B cell (primary cell): ENCODE measurements at places on chromosomes 11 and 22. TPM values are rescaled to one million over a fixed set of nuclear protein-coding genes. Genes with fewer than 3 reads are reported as not detected.

GATD1 gene
- 70.0 and 80.0 TPM in 2 replicates for total RNA-seq

RFPL3 gene
- not detected in 2 replicates for total RNA-seq

TH gene
- total RNA-seq: not detected in 2 replicates

NARS2 gene
- 14.6 and 16.0 TPM in 2 replicates for total RNA-seq

KIRREL3 gene
- not detected in 2 replicates for total RNA-seq

L3MBTL2 gene
- 32.4 and 37.3 TPM in 2 replicates for total RNA-seq

RAB3IL1 gene
- 0.29 TPM in 1 of 2 replicates, not detected in the other for total RNA-seq

ZNF70 gene
- 8.3 and 9.6 TPM in 2 replicates for total RNA-seq

GDPD5 gene
- total RNA-seq: 99.6 and 102 TPM in 2 replicates

FAM83F gene
- total RNA-seq: 0.05 and 0.10 TPM in 2 replicates

OR8D1 gene
- total RNA-seq: not detected in 2 replicates

DEPDC7 gene
- total RNA-seq: not detected in 2 replicates

LSP1 gene
- 445 and 446 TPM in 2 replicates for total RNA-seq

CCDC15 gene
- total RNA-seq: 1.8 TPM in 2 replicates

CDK2AP2 gene
- 50.3 and 62.7 TPM in 2 replicates for total RNA-seq

TTC38 gene
- total RNA-seq: 13.3 and 14.9 TPM in 2 replicates

DCUN1D5 gene
- 13.1 and 14.2 TPM in 2 replicates for total RNA-seq

CD6 gene
- total RNA-seq: 9.3 and 10.5 TPM in 2 replicates

BDNF gene
- total RNA-seq: not detected in 2 replicates

RDX gene
- total RNA-seq: 34.8 and 39.2 TPM in 2 replicates

HBB gene
- total RNA-seq: 378 and 385 TPM in 2 replicates

MS4A15 gene
- total RNA-seq: not detected in 2 replicates
